ENCODE measurements at places on chromosomes 13 and 19.
A peak's percentile ranks its signal among the peaks of the same experiment; 100 is the strongest.

DNA sequence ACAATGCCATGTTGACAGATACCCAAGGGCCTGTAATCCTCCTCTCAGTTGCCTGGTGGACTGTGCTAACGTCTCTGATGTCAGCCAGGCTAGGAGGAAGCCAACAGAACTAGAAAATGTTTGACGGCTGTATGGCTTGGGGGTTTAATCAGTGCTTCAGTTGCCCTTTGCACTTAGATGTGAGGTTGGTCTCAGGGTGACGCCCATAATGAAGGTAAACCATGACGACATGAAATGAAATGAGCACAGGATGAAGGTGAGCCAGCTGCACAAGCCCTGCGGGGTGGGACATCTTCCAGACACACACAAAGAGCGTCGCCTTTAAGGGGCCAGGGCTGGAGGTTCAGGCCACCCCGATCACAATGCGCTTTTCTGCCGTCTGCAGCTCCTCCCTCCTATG lies 127.2 kb downstream of the CRYL1 start:
- DNase-seq, result no peak

DNA sequence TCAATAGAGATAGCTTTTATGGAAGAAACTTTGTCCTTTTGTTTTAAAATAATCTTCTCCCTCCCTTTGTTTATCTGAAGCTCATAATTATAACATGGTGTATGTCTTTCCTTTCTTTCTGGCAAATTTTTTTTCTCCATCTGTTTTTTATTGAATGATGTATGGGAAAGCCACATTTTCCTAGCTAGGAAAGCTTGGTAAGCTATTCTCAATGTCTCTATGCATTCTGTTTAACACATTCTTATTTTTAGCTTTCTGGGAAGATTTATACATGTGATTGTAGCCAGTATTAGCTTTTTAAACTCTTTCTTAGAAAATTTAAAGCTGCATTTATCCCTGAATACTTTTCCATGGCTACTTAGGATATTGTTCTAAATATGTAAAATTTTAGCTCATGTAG lies 124.9 kb upstream of the CSNK1A1L start:
- DNase-seq, result no peak

DNA sequence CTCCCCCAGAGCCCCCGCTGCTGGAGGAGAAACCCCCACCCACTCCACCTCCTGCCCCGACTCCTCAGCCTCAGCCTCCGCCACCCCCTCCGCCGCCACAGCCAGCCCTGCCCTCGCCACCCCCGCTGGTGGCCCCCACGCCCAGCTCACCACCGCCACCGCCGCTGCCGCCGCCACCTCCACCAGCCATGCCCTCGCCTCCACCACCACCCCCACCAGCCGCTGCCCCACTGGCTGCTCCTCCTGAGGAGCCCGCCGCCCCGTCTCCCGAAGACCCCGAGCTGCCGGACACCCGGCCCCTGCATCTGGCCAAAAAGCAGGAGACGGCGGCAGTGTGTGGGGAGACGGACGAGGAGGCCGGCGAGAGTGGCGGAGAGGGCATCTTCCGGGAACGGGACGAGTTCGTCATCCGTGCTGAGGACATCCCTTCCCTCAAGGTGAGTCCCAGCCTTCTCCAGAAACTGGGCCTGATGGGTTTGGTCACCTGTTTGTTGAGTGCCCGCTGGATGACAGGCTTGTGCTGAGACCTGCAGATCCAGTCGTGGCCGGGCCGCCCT lies 10.6 kb downstream of the PRR12 start:
- no peak for DNase-seq

DNA sequence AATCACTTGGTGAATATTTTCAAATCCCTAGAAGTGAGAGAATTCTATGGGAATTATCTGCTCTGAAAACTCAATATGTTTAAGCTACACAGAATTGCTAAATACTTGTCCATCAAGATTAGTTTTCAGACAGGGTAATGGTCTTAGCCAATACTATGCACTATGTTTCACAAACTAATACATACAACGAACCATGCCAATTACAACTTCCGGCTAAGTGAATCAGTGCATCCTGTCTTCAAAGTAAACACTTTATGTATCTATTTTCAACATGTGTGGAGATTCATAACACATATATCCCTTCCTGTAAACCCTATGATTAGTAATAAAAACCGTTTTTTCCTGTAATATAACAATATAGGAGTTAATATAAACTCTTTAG lies 181.5 kb downstream of the POSTN start:
- DNase-seq, result peak; percentile 38
